ENCODE measurements at places on chromosomes 3 and 15.

DNA sequence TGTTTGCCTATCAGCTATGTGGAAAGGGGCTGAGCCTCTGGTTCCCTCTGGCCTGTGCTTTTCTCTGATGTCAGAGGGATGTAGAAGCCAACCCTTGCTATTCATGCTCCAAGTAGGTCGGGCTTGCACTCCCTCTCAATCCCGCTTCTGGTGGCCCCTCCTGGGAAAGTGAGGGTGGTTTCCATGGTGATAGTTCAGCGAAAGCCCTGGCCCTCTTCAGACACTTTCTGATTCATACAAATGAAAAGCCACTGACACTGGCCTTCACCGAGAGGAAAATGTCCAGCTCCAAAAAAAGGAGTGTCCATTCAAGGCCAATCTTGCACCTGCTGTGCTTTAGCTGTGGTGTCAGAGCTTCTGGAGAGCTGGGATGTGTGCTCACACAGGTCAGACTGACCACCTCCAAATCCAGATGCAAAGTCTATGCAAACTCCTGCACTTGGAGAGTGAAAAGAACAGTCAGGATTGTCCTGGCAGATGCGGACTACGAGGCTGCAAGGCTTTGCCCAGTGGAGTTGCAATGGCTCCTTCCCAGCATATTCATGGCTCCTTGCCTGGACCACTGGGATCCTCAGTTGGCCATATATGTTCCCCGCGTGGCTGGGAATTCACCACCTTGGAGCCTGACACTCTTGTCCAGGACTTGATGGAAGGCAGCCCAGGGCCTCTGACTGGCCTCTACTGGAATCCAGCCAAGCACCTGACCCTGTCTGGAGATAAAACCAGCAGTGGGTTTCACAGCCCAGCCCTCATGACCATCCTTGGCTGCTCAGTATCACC, 96.6 kb downstream of the CEMIP start:
- no peak for DNase-seq

DNA sequence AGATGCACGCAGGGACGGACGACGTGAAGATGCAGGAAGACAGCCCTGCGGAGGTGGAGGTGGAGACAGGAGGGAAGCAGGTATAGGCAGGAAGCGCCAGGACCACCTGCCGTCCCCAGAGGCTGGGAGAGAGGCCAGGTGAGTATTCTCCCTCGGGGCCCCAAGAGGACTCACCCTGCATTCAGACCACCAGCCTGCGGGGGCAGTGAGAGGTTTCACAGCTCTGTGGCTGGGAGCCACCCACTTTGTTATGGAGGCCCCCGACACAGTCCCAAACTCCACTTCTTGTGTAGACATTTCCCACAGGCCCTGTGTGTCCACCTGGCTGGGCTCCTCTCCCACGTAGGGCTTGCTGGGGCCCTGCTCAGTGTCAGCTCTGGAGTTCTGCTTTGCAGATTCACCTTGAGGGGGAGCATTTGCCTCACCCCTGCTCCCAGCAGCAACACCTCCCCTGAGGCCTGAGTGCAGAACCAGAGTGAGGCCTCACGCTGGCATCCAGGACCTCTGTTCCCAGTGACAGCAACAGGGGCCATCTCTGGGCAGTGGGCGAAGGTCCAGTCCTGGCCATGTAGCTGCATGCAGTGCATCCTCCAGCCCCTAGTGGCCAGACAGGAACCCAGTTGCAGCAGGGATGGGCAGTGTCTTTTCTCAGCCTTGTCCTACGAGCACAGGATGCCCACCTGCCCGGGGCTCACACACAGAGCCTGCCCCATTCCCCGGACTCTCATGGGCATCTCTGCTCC, 119.4 kb upstream of the IQSEC1 start:
- DNase-seq = no peak

DNA sequence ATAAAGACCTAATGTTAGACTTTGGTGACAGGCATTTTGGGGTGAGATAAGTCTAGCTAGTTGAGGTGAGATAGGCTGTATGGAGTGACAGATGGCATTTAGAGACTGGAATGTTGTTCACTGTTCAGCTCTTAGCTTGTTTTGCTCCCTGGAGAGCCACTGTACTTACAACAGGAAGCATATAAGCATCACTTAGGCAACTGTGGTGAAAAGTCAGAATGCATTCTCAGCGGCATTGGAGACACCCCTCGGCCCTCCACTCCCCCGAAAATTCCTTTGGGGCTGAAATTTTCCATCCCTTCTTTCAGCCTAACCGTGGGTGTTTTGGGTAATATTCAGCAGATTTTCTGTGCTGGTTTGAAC, 73.4 kb downstream of the SLCO3A1 start:
- no peak for DNase-seq

- DNase-seq = no peak
Measured at GRCh38 chr3:19734453-19734852, 199.6 kb downstream of the EFHB start.

- no peak for DNase-seq
Measured at GRCh38 chr3:117063930-117064329, 354.4 kb downstream of the TUSC7 start.

GRCh38 chr15:56244811-56245576, 1.3 kb upstream of the RFX7 start:
- DNase-seq = peak; percentile 31

DNA sequence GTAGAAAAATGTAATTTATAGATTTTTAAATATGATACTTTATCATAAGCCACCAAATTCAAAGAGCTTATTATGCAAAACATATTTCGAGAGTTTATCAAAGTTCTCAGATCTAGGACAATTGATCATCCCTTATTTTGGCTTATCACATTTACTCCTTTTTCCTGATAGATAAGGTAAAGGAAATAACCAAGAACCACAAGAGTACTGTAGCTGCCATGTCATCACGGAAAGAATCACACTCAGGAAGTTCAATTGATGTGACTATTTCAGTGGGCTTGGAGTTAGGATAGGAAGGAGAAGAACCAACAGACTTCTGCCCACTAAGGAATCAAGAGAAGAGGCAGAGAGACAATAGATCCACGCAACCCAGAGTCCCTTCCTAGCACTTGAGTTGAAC, 142.7 kb upstream of the TMCO5A start:
- no peak for DNase-seq

DNA sequence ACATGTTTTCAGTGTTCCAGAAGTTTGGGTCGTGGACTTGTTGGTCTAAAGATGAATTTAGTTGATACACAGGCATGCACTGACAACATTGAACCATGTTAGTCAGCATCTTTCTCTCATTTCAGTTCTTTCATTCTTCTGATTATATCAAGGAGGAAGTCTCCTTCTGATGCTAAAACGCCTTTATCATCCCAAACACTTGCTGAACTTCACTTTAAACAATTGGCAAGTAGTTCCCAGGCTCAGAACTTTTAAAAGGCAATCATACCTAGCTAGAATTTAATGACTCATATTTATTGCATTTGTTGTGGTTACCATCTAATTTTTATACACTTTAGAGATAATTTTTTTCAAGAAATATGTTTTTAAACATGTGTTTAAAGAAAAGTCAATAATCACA, 15.9 kb downstream of the LMCD1 start:
- no peak for DNase-seq

DNA sequence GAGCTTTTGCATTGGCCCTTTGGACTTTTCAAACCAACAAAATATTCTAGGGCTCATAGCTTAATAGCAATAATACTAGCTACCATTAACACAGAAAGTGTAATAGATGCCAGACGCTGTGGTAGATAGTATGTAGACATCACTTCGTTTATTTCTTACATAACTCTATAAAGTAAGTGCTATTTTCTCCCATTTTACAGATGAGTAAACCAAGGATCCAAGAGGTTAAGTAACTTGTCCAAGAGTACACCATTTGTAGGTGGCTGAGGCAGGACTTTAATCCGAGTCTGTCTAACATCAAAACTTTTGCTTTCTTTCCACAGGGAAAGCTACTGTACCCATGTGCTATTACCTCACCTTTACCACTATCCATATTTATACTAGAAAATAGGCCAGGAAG, 12.0 kb downstream of the EID1 start:
- DNase-seq = no peak

GRCh38 chr3:140832883-140833282, 108.8 kb upstream of the SLC25A36 start:
- no peak for DNase-seq

GRCh38 chr3:50095352-50095998, 6.8 kb downstream of the RBM5 start:
- DNase-seq = no peak

GRCh38 chr3:56928379-56929068, 126.8 kb upstream of the ARHGEF3 start:
- peak; percentile 62 for DNase-seq

DNA sequence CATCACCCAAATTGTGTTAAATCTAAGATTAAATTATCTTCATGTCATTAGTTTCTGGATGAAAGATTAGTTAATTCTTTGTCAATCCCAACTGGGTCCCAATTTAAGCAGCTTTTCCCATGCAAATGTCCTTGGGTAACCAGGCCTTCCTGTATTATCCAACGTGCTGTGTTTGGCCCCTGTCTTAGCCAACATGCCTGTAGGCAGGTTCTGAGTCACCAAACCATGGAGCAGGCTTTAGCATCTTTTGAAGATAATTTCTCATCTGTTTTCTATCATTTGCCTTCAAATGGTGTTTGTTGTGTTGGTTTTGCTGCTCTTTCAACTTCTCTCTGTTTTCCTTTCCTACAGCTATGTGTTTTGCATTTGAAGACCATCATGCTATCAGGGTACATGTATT, 216.2 kb downstream of the ITPR1 start:
- no peak for DNase-seq

DNA sequence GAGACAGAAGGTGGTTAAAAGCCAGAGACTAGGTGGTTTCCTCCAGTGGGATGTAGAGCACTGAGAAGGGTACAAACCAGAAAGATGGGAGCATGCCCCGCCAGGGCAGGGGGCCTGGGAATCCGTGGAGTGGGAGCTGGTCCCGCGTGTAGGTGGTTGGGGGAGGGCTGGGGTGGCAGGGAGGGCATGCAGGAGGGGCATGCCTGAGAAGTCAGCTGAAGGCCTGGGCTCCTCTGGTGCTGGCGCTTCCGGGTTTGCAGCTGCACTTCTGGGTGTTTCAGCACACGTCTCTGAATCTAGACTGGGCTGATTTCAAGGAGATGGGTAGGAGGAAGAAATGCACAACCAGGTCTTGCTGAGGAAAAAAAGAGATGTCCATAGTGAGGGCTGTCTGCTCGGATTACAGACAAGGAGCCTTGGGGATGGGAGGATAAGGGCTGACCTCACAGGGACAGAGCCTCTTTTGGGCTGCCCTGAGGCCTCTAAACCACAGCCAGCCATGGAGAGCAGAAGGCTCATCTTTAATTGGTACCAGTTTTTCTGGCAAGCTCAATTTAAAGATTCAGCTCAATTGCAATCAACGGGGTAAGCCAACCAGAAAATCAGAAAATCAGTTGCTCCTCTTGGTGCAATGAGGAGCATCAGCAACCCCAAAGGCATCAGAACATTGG, 151.9 kb downstream of the FAM43A start:
- no peak for DNase-seq

DNA sequence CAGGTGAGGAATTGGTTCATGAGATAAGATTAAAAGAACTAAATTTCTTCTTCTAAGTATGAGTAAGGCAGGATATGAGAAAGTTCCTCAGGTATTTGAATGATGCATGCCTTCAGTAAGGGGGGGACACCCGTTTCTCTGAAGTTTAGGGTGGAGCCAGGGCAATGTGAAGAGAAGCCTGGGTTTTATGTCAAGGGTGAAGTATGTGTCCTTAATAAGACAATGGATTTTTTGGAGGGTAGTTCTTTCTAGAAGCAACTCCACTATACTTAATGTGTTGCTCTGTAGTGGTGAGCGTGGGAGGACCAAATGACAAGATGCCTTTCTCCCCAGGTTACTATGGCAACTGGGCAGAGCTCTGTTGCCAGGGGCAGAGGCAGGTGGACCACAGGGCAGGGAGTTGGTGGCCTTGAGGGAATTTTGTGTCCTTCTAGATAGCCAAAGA, 44.0 kb downstream of the PHLDB2 start:
- no peak for DNase-seq

GRCh38 chr3:188236271-188236670, 82.3 kb downstream of the LPP start:
- DNase-seq = no peak

DNA sequence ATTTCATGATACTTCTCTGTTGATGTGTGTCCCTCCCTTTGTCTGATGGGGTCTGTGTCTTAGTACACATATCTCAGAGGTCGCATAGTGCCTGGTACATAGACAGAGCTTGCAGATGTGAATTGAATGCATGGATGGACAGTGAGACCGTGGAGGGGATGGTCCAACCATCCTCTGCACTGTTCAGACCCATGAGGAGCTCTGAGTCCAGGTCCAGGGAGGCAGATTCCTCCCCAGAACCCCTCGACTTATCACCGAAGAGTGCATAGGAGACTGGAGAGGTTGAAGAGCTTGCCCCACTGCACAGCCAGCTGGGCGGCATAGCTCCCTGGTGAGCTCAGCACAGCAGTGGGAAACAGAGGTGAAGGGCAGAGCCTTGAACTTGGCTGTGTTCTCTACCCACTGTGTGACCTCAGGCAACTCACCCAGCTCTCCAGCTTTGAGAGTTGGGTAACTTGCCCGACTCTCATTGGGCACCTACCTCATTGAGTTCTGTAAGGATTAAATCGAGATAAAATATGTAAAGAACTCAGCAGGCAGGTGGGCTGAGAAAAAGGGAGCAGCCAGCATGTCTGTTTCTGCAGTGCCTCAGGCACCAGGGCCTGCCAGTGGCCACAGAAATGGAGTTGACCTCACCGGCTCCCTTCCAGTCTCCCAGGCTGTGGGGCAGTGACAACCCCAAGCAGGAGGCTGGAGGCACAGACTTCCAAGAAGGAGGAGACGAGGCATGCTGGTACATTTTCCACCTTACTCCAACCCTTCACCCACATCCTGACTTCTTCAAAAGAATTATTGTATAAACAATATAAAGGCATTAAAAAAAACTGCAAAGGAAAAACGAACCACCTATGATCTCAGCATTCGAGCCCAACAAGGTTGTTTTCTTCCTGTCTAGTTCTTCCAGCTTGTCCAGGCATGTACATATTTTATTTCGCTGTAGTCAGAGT, 54.1 kb upstream of the TFRC start:
- DNase-seq = no peak

DNA sequence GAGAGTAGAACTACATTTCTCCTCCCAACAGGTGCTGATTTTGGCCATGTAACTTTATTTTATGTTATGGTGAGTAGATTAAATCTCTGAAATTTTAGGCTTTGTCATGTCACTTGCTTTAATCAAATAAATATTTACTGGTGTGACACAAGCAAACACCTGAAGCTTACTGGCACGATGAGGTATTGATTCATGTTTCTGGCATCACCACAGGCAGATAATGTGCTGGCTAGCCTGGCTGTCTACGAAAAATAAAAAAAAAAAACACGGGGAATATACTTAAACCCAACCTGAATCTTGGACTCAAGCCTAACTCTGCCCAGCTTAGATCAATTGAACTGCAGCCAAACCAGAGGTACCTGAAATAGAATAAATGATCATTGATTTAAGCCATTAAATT, 65.6 kb upstream of the CADM2 start:
- no peak for DNase-seq

GRCh38 chr15:70802629-70803028, 39.3 kb upstream of the UACA start:
- no peak for DNase-seq

DNA sequence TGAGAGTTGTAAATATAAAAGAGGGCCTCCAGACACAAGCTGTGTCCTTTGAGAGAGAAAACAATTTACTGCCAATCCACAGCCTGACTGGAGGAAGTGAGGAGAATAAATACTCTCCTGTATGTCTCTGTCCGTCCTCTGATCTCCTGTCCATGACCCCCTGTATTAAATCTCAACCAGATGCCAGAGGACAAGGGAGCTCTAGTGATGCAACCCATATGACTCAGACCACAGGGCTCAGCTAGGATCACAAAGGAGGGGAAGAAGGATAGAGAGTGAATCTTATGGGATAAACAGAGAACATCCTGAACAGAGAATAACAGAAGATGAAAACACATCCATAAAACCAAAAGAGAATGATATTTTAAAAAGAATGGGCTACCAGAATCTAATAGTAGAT, 482.6 kb downstream of the PLOD2 start:
- no peak for DNase-seq
